Amygdala (tissue), 56 donors: ENCODE measurements at places on chromosomes 7 and 10.

DNA sequence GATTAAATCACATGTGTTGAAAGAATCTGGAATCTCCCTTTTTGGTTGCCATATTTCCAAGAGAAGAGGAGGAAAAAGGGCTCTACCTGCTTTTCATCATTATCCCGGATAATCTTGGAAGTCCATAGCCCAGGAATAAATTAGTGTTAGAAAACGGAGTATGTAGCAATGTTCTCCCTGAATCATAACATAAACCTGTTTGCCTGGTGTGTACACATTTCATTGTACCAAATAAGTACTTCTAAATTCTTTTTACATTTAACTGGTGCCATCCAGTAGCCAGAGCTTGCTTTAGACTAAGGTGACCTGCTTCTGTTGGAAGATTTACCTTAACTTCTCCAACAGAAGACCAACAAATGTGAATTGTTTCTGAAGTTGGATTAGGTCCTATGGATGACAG is 182.3 kb upstream of the C7orf33 start:
- no peak for DNase-seq

GRCh38 chr10:88233870-88234269 is 349.2 kb downstream of the RNLS start:
- no peak for DNase-seq

- DNase-seq: no peak
These were observed 93.3 kb upstream of the AGBL3 start for GRCh38 chr7:134892963-134893362.

GRCh38 chr10:127997937-127998336 is 91.0 kb downstream of the PTPRE start:
- no peak for DNase-seq

GRCh38 chr7:9091282-9091681 is 657.9 kb downstream of the NXPH1 start:
- no peak for DNase-seq

- no peak for DNase-seq
These were observed 12.7 kb downstream of the CHN2 start for GRCh38 chr7:29207162-29207801.

DNA sequence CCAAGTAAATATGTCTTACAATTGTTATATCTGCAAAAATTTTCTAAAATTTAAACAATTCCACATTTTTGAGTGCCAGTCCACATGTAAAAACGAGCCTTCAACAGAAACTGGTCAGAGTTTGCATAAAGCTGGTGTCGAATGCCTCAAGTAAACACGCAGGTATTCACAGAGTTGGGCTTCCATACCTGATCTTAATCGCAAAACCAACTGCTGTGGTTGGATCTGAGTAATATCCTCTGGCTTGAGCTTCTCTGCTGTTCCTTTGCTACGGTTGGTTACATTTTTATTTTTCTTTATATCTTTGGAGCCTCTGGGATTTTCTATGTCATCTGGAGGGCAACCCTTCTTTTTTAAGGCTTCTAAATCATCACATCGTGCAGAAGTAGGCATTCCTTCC is 28.4 kb downstream of the ITGB1 start:
- DNase-seq: no peak

GRCh38 chr10:111482621-111483216 is 405.9 kb downstream of the ADRA2A start:
- no peak for DNase-seq

DNA sequence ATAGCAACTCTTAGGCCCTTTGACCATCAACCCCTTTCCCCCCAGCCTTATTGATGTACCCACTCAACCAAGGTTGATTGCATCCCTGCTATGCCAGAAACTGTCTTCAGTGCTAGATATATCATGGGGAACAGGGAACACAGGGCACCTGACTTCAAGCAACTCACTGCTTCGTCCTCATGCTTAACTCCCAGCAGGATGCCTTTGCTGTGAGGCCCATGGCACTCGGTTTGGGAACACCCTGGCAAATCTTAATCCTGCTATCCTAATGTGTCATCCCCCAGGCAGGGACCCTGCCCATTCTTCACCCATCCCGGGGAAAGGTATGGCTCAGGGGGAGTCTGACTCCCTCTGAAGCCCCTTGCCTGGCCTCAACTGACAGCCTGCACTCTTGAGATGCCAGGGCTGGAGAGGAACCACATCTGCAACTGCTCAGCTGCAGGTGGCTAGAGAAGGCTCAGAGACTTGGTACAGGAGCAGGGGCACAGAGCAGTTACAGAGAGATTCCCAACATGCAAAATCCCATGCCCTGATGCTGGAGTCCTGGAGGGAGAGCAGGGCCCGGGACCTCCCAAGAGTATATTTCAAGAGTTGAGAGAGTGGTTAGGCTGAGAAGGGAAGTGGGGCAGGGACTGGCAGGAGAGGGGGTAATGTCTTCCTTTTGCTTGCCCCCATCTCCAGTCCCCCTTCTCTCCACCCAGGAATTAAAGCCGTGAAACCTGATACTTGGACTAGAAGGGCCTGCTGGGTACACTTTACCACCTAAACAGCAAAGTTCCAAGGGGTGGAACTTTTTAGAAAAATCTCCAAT is 2.4 kb upstream of the UNC5B start:
- no peak for DNase-seq

GRCh38 chr10:27949528-27950241 is 49.2 kb downstream of the ODAD2 start:
- DNase-seq: no peak

GRCh38 chr10:44116474-44116873 is 268.4 kb downstream of the CXCL12 start:
- no peak for DNase-seq

- no peak for DNase-seq
These were observed 7.6 kb upstream of the ASCC1 start for GRCh38 chr10:72223743-72224101.

- no peak for DNase-seq
These were observed 9.4 kb downstream of the EBF3 start for GRCh38 chr10:129954492-129955315.

DNA sequence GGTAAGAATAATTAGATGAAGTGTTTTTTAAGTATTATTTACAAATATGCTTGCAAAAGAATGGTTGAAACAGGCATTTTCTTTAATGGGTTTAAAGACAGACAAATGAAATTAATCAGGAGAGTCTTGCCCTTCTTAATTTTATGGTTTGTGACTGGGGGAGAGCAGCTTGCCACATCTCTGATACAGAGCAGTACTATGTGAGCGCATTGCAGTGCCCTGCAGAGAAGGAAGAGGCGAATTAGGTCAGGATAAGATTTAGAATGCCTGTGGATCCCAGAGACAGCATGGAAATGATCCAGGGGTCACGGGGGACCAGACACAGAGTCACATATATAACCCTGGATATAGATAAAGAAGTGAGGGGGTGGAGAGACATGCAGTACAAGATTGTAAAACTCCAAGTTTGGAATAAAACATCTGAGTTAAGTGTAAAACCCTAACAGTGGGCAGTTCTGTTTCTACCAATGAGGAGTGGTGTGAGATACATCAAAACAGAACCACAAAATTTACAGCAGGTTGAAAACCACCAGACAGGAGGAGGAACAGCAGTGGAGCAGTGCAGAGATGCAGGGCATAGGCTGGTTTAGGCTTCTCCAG is 125.5 kb downstream of the FAM204A start:
- DNase-seq: no peak

- no peak for DNase-seq
These were observed 264.0 kb upstream of the NFE2L3 start for GRCh38 chr7:25887795-25888559.

- DNase-seq: no peak
These were observed 2.7 kb downstream of the BAG3 start for GRCh38 chr10:119653916-119654315.

- no peak for DNase-seq
These were observed 162.1 kb downstream of the JAZF1 start for GRCh38 chr7:28018446-28018845.

- no peak for DNase-seq
These were observed 8.2 kb upstream of the GPAM start for GRCh38 chr10:112191791-112192190.
